ENCODE measurements at places on chromosomes 6 and 20.

- no peak for DNase-seq
Observed at GRCh38 chr20:47578543-47578942, 76.9 kb downstream of the NCOA3 start.

DNA sequence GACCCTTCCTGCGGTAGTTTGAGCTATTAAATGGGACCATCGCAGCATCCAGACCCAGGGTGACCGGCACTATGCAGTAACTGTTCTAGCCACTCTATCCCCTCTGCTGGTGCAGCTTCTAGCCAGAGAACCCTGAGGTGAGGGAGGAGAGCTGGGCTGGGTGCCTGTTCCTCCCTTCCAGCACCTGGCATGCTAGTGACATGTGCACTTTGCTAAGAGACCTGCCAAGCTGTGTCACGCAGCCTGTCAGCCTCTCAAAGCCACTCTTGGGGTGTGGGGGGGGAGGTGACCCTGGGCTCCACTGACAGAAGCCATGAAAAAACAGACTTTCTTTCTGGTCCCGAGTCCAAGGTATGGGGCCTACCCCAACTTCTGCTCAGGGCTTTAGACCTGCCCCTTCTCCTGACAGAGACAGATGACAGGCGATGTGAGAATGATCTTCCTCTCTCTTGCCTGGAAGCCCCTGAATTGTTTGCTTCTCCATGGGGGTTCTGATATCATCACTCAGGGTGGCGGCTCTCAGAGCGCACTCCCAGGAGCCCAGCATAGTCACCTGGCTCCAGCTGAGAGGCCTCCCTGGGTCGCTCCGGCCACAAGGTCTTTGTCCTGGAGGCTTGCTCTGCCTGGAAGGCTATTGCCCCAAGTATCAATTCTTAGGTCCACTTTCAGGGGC lies 47.2 kb upstream of the MLN start:
- no peak for DNase-seq

GRCh38 chr6:135701426-135701825 lies 150.1 kb upstream of the PDE7B start:
- no peak for DNase-seq

DNA sequence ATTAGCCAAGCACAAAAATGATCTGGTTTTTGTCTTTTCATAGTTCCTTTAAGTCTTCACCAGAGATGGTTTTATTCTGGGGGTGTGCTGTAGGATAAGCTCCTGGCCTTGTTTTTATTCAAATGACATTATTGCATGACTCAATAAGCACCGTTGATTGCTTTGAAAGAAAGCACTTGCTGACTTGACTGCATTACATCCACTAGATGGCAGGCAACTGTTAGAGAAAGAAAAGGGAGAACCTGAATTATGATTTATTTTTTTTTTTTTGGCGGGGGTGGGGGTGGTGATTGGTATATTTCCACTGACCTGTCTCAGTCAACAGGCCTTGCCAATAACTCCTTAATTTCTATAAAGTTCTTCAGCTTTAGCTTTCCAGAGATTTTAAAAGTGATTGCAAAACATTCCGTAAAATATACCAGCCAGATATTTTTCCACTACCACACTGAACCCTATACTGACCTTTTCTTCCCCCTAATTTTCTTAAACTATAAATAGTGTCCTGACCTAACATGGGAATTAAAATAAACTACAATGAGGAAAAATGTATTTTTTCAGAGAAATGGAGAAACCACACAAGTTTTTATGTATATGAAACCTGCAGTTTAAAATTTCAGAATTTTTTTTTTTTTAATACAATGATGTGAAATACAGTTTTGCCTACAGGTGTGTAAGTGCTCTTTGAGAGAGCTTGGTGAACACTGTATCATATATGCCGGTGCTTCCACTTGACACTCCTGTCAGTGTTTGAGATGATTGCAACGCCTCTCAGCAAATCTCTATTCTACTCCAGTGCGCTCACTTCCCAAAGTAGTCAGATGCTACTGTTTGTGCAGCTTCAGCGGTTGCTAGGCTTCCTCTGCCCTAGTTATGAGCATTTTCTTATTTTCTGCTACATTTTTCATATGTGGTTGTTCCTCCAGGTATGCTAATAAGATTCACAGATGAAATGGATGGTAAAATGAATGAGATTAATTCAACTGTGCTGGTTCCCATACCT lies 274.3 kb downstream of the CD109 start:
- no peak for DNase-seq

DNA sequence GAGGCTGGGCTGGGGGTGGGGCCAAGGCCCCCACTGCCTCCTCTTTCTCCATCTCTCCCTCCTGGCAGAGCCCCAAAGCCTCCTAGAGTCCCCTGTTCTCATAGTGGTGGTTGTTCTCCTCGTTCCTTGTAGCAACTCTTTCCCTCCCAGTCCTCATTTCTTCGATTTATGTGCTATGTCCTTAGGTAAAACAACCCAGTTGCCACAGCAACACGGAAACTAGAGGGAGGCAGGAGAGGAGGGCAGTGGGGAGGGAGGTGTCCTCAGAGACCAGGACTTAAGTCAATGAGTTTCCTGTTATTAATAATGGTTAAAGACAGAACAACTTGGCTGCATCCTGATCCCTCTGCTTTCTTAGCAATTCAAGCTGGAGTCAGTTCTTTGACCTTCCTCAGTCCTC lies 161.0 kb downstream of the INSM1 start:
- DNase-seq: no peak

DNA sequence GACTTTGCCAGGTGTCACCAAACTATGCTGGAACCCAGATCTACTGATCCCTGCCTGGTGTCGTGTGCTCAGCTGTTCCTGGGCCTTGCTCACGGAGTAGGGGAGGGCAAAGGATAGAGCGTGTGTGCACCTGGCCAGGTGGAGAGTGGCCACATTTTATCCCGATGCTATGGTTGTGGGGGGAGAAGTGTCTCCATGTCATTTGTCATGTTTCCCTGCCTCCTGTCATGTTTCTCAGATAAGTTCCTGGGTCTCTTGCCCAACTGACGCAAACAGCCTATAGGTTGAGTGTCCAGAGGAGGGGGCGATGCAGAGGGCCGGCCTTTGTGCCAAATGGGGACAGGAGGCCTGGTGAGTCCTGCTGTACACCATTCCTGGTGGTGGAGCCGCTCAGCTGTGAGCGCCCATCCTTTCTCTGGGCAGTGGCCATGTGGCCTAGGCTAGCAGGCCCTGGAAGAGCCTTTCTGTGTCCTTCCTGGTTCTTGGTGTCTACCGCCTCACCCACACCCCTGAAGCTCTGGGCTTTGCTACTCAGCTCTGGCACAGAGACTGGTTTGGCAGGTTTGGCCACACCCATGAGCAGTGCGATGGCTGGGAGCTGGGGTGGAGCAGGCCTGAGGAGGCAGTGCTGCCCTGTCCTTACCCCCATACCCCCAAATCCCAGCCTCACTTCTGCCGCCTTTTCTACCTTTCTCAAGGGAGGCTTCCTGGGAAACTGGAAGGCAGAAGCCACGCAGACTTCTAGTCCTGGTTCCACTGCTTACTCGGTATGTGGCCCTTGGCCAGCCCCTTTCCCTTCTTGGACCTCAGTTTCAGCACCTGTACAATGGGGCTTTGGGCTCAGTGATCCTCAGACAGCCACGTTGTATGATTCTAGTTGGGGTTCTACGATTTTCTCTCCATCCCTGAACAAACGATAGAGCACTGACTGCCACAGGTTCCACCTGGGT lies 32.3 kb upstream of the EPB41L1 start:
- no peak for DNase-seq

GRCh38 chr6:146574211-146574610 lies 24.6 kb upstream of the ADGB start:
- DNase-seq: no peak

GRCh38 chr6:165439928-165440554 lies 130.6 kb upstream of the C6orf118 start:
- no peak for DNase-seq

- DNase-seq: no peak
Observed at GRCh38 chr6:112407101-112407590, 60.0 kb downstream of the RFPL4B start.

GRCh38 chr6:146153040-146153758 lies 124.3 kb downstream of the GRM1 start:
- DNase-seq: no peak

DNA sequence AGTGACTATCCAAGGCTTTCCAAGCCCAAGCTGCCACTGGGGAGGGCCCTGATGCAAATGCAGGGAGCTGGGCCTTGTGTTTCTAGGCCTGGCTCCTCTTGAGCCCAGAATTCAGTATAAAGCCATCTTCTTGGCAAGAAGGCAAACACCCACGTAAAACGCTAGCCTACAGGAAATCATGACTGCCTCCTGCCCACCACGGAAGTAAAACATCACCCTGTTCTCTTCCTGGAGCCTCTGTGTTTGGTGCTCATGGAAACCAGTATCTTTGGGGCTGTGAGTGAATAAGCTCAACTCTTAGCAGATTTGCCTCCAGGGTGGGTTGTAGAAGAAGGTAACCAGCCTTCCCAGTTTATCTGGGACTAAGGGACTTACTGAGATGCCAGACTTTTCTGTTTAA lies 271.0 kb downstream of the ZNF217 start:
- DNase-seq: no peak

DNA sequence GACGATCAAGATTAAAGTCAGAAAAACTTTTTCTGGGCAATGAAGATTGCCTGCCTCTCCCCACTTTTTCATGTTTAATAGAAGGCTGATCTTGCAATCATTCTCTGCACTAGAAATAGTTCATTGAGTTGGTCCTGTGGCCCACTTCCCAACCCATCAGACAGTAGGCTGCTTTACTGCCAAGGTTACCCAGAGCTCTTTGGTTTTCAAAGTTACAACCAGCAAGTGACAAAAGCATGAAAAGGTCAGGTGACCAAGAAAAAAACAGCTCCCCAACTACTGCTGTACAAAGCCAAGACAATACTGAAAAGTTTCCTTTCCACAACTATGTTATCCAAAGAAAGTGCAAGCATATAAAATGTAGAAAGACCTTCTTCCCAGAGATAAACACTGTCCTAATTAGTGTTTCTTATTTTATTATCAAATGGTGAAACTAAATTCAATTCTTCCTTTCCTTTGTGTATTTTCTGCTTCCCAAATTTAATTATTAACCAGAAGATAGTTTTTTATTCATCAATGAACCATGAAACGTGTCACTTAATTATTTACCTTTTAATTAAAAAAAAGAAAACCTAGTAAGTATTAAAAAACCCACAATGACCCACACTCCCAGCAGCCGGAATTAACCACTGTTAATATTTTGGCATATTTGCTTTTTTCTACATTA lies 16.6 kb downstream of the DNAAF9 start:
- no peak for DNase-seq

DNA sequence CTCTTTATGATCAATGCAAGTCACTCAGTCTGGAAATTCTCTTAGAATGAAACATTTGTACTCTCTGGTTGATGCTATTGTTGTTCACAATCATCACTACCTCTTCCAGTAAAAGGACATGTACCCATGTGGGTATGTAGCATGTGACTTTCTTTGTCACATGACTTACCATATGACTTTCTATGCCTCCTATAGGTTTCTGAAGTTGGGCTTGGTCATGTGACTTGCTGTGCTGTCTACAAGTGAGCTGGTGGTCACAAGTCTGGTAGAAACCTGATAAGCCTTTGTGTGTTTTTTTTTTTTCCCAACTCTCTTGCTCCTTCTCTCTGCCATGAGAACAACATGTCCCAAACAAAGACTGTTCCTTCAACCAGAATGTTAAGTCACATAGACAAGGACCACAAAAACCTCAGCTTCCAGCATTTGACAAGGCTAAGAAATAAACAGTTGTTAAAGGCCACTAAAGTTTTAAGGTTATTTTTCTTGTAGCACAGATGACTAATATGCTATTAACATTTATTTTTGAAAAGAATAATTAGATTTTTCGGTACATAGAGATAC lies 379.2 kb upstream of the SLC35B3 start:
- no peak for DNase-seq

DNA sequence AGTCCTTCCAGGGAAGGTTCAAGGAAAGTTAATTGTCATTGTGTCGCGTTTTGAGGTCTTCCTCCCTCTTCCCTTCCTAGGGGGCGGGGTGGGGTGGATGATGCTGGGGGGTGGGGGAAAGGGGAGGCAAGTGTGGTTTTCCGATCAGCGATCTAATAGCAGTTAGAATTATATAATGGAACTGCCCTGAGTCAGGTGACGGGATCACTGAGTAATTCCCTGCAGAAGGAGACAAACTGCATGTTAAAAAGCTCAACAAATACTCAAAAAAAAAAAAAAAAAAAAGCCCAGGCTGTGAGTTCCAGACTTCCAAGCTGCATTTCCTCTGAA lies 240.4 kb downstream of the PHACTR1 start:
- no peak for DNase-seq

- no peak for DNase-seq
Observed at GRCh38 chr20:31260326-31260932, 3.0 kb downstream of the DEFB115 start.

DNA sequence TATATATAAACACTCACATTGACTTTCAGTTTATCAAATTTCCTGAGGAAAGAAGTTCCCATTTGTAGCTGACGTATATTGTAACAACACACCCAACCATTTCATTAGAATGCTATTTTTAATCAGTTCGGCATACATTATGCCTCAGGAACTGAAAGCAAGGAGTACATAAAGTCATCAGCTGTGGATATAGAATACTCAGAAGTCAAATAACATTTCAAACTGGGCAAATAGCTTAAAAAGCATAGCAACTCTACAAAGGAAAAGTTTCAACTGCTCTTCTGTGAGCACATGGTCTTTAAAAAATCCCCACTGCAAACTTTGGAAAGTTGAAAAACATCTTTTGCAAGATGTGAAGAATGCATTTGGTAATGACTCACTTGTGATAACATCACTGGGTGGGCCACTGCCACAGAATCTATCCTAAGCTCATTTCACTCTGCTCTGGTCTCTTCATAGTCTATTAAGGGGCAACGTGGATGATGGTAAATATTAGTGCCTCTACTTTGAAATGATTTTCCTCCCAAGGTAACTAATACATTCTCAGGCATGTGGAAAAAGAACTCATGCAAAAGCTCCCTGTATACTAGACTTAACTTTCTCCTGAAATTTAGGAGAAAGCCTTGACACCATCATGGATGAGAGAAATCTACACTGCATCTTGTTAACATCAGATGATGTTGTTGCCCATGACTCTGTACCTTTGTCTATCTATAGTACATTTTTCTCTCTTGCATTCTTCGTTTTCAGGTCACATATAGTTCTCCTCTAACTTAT lies 49.2 kb downstream of the FYN start:
- DNase-seq: no peak

GRCh38 chr6:116564311-116564710 lies 7.0 kb upstream of the RWDD1 start:
- no peak for DNase-seq

- no peak for DNase-seq
Observed at GRCh38 chr6:71678091-71678490, 208.3 kb upstream of the RIMS1 start.
